Right lobe of liver (tissue), 6 donors: ENCODE measurements at places on chromosomes 1 and 21.
A peak's percentile ranks its signal among the peaks of the same experiment; 100 is the strongest.

DNA sequence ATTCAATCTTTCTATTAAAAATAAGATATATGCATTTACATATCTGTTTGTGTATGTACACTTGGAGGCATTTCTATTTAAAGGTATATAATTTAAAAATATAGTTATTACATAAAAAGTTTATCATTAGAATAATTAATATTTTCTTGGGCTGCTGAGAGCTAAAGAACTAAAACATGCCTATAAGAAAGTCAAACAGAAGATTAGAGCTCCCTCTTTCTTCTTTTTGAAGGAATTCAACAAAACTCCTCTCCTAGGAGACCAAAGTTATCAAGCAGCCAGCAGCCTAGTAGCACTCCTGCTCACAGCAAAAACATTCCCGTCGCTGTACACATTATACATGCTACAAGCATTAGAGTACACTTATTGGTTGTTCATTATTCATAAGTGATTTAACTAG lies 216.4 kb downstream of the VAV3 start:
- DNase-seq = no peak

- no peak for DNase-seq
Measured at GRCh38 chr1:184975208-184975870, 1.0 kb upstream of the NIBAN1 start.

DNA sequence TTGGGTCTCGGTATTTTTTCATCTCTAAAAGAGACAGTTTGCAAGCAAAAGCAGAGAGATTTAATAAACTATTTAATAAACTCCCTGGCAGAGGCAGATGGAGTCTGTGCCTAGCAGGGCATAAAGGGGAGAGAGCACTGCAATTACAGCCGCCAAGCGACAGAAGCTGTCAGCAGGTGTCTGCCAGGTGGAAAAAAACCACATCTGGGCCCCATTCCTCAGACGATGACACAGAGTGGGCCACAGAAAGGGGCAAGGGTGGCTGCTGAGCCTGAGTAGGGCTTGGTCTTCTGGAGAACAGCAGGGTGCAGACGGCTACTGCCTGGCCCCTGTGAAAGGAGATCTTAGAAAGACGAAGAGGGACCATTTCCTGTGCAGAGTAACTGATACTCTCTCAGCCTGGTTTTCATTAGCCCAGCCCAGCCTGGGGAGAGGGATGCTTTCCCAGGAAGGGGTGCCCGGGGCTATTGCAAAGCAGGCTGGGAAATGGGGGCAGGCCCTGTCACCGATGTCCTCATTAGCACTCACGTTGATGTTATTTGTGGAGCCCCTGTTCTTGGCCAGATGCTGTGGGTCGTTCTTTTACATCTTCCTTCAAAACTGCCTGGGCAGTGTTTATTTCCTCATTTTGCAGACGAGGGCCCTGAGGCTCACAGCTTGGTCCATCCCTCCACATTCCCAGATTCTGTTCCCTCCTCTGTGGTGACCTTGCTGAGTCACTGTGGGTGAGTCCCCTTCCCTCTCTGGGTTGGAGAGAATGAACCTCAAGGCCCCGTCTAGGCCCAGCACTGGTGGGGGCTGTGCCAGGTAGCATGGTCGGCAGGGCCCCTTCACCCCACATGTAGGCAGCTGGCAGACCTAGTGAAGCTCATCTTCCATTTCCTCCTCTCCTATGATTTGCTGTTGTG lies 472.7 kb downstream of the PTPRU start:
- DNase-seq = no peak

DNA sequence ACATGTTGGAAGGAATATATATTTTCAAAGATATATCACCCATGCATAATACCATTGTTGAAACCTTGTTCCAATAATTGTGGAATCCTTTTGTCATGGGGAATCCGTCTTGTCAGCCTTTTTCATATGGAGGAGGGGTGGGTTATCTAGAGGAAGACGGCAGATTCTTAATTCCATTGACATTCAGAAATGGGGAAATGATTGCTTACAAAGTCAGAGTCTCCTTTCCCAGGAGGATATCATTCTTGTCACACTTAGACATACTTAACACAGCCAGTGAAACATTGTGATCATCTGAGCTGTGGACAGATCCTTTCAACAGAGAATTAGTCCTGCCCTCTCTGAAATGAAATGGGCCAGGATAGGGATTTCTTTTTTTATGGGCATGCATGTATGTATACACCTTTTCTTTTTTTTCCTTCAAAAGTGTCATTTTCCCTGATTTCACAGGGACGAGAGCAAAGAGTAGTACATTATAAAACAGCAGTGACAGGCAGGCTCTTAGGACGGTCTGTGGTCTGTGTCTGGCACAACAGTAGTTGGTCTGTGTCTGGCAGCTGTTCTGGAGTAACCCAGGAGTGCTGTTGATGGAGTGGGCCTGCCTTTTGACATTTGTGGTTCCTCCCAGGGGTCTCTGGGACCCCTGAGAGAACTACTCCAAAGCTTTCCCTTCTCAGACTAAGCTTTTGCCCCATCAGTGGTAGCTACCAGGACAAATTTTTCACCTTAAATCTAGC lies 50.1 kb downstream of the VPS13D start:
- DNase-seq = no peak

GRCh38 chr1:3415260-3416090 lies 39.0 kb upstream of the ARHGEF16 start:
- no peak for DNase-seq

- DNase-seq = no peak
Measured at GRCh38 chr21:46024141-46024540, 42.6 kb downstream of the COL6A1 start.

GRCh38 chr1:78651241-78651640 lies 1.6 kb downstream of the IFI44 start:
- no peak for DNase-seq

DNA sequence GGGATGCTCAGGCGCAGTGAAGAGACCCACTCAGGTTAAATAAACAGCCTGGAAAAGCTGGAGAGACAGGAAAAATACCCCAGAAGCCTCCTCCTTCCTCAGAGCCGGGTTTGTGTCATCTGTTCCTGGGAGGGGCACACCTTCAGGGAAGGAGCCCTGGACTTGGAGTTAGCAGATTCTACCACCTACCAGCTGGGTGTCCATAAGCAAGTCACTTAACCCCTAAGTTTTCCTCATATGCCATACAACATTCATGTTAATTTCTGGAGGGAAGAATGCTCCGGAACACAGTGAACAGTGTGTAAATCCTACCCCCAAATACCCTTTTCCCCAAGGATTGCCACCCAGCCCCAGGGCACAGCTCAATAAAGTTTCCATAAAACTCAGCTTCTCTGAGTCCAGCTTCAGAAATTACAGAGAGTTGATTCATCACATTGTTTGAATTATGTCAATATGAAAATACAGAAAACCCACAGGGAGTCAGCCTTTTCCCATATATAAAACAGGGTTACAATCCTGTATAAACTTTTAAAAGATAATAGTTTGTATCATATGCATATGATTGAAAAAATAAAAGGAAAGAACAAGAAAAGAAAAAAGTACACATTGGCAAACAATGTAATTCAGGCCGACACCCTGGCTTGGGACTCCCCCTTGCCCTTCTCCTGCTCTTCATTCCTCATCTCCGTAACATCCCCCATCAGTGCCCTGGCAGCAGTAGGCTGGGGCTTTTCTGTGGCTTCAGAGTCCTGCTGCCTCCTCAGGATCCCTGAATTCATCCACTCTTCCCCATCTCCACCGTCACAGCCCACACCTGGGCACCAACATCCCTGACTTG lies 291.8 kb upstream of the USP24 start:
- DNase-seq = no peak

DNA sequence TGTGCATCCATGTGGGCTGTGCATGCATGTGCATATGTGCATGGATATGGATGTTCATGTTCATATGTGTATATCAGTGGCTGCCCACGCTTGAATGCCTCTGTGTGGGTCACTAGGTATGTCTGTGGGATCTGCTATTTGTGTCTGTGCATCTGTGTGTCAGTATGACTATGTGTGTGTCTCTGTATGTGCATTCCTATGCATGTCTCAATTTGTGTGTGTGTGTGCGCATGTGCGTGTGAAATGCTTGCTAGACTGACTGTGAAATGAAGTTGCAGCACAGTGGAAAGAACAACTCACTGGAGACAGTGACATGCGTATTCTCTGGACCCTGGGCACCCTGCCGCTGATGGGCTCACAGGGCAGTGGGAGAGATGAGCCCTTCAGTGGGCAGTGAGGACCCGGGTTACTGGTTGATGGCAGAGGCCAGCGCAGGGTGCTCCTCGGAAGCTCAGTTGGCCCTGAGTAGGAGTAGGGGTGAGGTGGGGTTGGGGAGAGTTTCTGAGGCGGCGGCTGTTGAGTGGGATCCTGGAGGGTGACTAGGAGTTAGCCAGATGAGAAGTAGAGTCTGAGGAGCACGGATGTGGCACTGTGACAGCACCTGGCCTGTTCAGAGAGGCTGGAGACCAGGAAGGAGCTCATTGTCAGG lies 43.2 kb upstream of the POU3F1 start:
- DNase-seq = no peak

- peak; percentile 72 for DNase-seq
Measured at GRCh38 chr1:20590306-20590777, 1.4 kb downstream of the CDA start.

DNA sequence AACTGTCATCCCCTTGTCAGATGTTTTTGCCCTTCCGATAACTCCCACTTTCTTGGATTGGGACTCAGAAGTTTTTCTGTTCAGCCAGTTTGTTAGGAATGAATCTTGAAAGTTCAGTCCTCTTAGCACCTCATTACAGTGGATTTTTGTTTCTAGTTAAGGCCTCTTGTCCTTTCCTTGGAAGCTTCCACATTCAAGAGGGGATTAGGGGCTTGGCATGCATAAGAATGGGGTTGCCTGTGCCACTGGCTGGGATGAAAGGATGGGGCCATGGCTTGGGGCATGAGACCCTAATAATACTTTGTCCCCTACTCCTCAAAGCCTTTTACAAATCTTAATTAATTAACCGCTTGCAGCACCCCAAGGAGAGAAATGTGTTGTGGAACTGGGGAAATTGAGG lies 2.4 kb upstream of the DHDDS start:
- DNase-seq = no peak

DNA sequence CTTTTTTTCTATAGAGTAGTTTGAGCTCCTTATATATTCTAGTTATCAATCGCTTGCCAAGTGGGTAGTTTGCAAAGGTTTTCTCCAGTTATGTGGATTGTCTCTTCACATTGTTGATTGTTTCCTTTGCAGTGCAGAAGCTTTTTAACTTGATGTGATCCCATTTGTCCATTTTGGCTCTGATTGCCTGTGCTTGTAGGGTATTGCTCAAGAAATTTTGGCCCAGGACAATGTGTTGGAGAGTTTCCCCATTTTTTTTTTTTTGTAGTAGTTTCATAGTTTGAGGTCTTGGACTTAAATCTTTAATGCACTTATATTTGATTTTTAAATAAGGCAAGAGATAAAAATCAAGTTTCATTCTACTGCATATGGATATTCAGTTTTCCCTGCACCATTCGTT lies 774.8 kb upstream of the ADAMTS5 start:
- no peak for DNase-seq

- DNase-seq = no peak
Measured at GRCh38 chr1:217270101-217270500, 360.8 kb downstream of the GPATCH2 start.

DNA sequence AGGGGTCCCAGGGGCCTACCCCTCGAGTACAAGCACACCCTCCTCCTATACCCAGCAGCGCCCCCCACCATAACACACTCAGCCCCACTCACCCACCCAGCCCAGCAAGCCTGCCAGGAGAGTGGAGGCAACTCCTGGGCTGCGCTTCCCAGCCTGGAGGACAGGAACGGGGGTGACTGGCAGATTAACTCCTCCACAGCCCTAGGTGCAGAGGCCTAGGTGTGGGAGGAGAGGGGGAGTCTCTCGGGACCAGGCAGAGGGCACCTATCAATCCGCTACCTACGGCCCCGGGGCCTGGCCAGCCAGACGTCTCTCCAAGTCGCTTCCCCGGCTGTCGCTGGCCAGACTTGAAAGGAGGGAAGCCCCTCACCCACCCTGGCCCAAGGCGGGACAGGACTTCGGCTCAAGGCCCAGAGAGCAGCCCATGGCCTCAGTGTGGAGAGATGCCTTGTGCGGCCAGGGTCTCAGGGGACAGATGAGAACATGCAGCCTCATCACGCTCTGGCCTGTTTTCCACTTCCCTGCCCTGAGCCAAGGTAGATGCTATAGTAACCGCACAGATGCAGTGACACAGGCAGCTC lies 24.9 kb downstream of the MATN1 start:
- DNase-seq = no peak

GRCh38 chr1:147781056-147781471 lies 20.7 kb upstream of the GJA5 start:
- DNase-seq = no peak

- DNase-seq = no peak
Measured at GRCh38 chr1:216246577-216247203, 176.6 kb downstream of the USH2A start.

DNA sequence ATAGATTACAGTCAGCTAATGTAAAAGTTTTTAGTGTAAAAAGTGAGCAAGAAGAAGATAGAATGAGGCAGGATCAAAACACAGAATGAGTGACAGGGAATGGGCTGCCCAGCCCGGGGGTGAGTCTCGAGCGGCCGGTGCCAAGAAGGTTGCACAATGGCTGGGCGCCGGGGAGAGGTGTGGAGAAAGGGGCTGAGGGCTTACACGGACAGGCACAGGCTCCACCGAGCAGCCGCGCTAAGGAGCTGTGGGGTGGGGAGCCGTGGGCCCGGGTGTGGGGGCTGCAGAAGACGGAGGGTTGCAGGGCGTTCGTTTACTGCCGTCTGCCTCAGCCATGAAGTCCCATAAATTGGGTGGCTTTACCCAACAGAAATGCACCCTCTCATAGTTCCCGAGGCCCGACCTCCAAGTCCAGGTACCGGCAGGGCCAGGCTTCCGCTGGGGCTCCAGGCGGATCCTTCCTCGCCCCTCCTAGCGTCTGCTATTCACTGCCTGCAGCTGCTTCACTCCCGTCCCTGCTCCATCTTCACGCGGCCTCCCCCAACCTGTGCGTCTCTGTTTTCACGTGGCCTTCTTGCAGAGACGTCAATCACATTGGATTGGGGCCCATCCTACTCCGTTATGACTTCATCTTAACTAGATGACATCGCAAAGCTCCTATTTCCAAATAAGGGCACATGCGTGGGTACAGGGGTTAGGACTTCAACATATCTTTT lies 277.2 kb downstream of the CAMTA1 start:
- no peak for DNase-seq

- no peak for DNase-seq
Measured at GRCh38 chr1:1033731-1034438, 14.0 kb downstream of the AGRN start.

DNA sequence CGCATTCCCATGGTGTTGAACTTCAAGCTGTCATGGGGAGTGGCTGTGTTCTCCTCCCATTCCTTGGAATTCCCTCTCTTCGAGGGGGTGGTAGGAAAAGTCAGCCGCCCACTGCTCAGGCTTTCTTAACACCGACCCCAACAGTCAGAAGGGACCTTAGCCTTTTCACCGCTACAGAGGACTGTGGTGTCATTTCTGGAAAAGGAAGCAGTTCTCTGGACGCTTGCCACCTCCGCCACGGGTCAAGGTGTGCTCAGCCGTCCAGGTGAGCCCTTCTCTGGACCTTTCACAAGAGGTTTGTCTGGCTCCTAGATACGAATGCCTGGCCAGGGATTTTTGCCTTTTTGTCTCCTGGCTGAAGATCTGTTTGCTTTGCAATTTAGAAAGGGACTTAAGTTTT lies 31.8 kb downstream of the CLIC6 start:
- no peak for DNase-seq

- DNase-seq = no peak
Measured at GRCh38 chr1:116764906-116765862, 11.0 kb downstream of the CD2 start.

- DNase-seq = no peak
Measured at GRCh38 chr1:186112280-186112679, 262.8 kb downstream of the TPR start.

GRCh38 chr21:29152916-29153315 lies 22.5 kb downstream of the MAP3K7CL start:
- no peak for DNase-seq
